ENCODE measurements at places on chromosomes 13 and 19. TPM values are rescaled to one million over a fixed set of nuclear protein-coding genes. Genes with fewer than 3 reads are reported as not detected.

The SOX1 gene
- 56.6 TPM for total RNA-seq

The SLC7A10 gene
- total RNA-seq, result 0.17 TPM

The ZNF557 gene
- 12.5 TPM for total RNA-seq

The HCN2 gene
- total RNA-seq, result 15.7 TPM

The ZNF709 gene
- total RNA-seq, result 5.1 TPM

The GDF15 gene
- 4.0 TPM for total RNA-seq

The MUC16 gene
- not detected for total RNA-seq
